ENCODE measurements at places on chromosomes 16 and 17.

DNA sequence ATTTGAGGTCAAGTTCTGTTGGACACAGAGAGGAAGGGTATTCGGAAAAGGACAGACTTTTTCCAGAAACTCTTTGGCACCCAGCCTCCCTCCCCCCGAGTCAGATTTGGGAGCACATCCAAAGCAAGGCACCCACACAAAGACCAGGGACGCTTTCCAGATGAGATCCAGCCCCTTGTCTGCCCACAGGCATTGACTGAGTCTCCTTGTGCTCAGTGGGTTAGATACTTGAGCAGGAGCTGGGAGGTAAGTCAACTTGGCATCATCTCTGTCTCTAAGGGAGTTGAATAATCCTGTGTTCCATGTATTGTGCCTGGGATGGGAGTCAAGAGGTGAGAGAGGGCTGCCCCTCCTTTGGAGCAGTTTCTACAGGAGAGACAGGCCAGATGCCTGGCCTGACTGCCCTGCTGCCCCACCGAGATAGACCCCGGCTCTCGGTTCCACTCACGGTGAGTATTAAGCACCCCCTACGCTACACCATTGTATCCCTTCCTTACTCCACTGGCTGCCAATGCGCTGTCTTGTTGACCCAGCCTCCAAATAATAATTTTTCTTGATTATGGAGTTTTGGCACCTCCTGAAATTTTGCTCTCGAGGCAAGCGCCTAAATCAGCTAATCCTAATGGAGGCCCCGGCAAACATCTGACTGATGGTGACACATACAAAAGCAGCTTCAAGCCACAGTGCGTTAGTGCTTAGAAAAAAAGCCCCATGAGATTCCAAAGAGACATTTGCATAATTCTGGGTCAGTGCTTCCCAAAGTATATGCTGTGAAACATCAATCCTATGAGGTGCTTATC, 29.6 kb upstream of the MAP3K14 start:
- DNase-seq: no peak

GRCh38 chr17:192666-193425, 11.4 kb upstream of the DOC2B start:
- no peak for DNase-seq

DNA sequence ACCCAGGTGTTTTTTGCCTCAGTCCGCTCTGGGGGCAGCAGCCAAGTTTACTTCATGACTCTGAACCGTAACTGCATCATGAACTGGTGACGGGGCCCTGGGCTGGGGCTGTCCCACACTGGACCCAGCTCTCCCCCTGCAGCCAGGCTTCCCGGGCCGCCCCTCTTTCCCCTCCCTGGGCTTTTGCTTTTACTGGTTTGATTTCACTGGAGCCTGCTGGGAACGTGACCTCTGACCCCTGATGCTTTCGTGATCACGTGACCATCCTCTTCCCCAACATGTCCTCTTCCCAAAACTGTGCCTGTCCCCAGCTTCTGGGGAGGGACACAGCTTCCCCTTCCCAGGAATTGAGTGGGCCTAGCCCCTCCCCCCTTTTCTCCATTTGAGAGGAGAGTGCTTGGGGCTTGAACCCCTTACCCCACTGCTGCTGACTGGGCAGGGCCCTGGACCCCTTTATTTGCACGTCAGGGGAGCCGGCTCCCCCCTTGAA, 2.1 kb upstream of the C17orf107 start:
- DNase-seq: no peak

DNA sequence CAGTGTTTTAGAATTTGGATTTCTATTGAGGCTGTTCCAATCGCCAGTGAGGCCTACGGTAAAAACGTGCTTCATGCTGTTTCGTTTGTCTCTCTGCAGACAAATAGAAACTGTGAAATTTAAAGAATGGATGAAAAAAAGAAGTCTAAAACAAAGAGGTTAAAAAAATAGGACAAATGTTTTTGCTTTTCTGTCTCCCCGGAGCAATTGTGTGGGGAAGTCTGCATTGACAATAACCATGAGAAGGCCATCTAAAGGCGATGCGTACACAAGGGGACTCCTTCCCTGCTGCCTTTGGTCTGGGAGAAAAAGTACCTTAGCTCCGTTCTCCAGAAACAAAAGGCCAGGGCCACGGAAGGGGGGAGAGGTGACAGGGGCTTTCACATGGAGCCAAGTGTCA, 4.6 kb upstream of the ZFHX3 start:
- DNase-seq: no peak

GRCh38 chr16:78437352-78437968, 338.0 kb downstream of the WWOX start:
- DNase-seq: peak; percentile 51

- peak; percentile 26 for DNase-seq
Measured at GRCh38 chr17:81514739-81515529, 2.3 kb upstream of the ACTG1 start.

GRCh38 chr16:78972006-78972405, 628.5 kb downstream of the MAF start:
- DNase-seq: no peak

- no peak for DNase-seq
Measured at GRCh38 chr16:73864868-73865267, 431.7 kb upstream of the PSMD7 start.

- no peak for DNase-seq
Measured at GRCh38 chr16:12061336-12062055, 85.0 kb downstream of the SNX29 start.

DNA sequence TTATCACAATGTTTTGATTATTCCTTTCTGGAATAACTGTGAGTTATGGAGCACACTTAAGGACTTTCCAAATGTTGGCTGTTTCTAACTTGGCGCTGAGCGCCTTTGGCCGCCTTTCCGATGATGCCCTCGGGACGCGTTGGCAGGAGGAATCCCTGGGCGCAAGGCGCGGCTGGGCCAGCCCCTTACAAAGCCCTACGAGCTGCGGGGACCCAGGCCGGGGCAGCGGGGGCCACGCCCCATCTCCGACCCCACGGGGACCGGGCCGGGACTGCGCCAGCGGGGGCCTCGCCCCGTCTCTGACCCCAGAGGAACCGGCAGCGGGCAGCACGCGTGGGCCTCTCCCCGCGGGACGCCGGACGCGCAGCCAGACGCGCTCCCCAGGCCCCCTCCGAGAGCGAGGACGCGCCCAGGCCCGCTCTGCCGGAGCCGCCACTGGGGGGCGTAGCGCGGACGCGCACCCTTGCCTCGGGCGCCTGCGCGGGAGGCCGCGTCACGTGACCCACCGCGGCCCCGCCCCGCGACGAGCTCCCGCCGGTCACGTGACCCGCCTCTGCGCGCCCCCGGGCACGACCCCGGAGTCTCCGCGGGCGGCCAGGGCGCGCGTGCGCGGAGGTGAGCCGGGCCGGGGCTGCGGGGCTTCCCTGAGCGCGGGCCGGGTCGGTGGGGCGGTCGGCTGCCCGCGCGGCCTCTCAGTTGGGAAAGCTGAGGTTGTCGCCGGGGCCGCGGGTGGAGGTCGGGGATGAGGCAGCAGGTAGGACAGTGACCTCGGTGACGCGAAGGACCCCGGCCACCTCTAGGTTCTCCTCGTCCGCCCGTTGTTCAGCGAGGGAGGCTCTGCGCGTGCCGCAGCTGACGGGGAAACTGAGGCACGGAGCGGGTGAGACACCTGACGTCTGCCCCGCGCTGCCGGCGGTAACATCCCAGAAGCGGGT, at the start of gene GAA:
Gene GAA (plus strand): TSS at position 571 of the 935 bp plus-strand sequence. CDS start 3,006 bp downstream, outside the sequence.
- peak; percentile 97 for DNase-seq

DNA sequence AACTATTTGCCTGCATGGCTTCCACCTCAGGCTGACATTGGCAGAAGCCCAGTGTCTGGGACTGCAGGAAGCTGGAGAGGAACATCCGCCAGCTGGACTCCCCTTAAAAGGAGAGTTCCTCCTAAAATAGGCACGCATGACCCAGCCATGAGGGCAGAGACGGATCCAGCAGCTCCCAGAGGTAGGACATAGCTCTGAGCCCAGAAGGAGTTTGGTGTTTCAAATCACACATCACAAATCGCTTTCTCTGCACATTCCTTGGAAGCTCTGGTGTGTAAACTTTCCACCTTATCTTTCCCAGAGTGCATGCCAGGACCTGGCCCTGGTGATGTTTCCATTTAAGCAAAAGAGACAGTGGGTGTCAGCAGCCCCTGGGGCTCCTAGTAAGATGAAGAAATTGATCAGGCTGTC, 231.1 kb upstream of the CDH5 start:
- DNase-seq: no peak

- no peak for DNase-seq
Measured at GRCh38 chr17:78934681-78935418, 9.7 kb upstream of the TIMP2 start.

DNA sequence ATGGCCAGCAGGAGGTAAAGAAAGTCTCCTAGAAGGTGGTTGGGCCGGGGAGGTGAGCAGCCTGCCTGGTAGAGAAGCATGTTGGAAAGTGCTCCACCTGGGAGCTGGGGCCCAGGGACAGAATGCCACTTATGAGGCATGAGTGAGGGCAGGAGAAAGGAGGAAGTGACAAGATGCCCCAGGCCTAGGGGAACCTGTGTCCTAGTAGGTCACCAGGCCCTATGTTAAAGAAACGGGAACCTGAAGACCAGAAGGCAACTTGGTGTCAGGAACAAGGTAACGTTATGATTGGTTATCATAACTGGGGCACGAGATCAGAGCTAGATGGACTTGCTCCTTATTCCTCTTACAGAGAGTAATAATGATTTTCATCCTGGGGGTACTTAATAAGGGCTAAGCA, 34.3 kb downstream of the PITPNC1 start:
- no peak for DNase-seq

DNA sequence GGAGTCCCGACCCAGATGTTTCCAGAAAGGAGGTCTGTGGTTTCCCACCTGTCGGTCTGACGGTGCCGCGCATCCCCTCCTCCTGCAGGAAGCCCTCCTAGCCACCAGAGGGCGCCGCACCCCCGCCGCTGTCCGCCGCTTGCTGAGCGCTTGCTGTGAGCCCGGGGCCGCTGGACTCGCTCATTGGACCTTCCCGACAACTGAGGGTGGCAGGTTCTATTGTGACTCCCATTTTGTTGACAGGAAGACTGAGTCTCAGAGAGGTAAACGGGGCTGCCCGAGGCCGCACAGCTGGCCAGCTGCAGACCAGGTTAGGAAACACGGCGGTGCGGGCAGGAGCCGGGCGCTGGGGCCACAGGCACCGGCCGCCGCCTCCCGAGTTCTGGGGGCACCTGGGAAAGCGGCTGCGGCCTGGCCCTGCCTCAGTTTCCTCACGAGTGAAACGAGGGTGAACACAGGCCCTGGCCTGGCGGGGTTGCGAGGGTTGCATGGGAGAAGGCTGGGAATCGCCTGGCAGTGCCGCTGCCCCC, 191.1 kb upstream of the CIBAR2 start:
- DNase-seq: peak; percentile 92

DNA sequence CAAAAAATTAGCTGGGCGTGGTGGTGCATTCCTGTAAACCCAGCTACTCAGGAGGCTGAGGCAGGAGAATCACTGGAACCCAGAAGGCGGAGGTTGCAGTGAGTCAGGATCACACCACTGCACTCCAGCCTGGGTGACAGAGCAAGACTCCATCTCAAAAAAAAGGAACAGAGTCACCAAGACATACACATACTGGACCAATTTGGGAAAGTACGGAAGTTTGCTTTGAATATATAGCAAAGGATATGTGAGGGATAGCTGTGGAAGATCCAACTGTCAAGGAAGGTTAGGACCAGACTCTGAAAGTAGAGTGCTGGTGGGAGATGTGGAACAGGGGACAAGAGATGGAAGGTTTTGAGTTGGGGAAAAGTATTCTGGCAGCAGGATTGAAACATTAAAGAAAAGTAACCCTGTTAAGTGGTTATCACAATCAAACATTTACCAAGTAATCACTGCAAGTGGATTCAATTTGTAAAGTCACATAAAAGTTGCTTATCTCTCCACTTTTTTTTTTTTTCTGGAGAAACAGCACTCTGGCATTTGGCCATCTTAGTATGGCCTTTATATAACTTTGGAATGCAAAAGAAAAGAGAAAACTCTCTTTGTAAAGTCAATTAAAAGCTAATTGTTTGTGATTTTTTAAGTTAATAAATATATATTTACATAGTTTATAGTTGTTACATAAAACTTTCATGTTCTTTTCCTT, 259.4 kb upstream of the TBX2 start:
- no peak for DNase-seq

GRCh38 chr17:38320482-38320881, 23.3 kb downstream of the GPR179 start:
- no peak for DNase-seq

GRCh38 chr17:14297161-14297851, 3.6 kb upstream of the HS3ST3B1 start:
- no peak for DNase-seq

DNA sequence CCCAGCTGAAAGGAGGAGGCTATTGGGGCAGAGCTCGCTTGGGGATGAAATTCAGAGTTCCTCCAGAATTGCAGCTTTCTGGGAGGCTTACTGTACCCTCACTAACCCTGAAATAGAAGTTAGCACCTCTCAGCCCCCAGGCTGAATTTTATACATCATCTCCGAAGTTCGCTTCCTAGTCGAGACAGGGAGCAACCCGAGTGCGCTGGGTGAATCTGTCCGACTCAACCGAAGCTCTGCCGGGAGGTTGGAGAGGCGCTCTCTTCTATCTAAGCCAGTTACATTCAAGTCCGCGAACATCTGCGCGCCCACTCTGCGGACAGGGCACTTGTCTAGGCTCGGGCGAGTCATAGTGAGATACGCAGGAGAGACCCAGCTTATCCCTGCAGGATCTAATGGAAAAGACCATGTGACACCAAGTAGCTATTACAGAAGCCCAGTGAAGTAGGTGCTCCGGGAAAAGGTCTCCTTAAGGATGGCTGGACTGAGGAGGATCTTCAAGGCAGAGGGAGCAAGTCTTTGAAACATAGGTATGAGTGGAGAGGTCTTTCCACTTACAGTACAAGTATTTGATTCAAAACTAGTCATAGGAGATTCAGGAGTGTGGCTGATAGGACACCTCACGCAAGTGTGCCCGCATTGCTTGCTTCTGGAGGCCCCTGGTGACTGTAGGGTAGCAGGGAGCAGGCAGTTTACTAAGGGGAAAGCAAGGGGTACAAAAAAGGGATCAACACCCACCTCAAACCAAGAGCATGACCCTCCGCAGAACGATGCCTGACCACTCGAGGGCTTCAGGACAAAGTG, 646 bp upstream of the HES7 start:
- DNase-seq: no peak

DNA sequence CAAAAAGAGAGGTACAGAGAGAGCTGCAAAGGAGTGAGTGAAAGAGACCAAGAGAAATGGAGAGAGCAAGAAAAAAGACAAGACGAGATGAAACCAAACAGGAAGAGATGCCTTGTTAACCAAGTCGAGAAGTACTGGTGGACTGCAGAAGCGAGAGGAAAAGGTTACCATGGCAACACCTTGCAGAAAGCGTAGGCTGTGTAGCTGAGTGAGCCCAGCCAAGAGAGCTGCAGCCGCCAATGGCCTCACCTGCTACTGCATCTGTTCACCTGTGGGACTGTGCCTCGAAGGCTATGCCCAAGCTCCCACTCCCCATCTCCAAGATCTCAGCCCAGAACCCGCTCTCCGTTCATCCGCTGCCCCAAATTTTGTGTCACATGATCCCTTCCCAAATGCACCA, 161.3 kb downstream of the SLC39A11 start:
- DNase-seq: no peak

GRCh38 chr17:68656666-68657065, 55.5 kb upstream of the FAM20A start:
- DNase-seq: no peak

GRCh38 chr17:29219378-29220047, 27.1 kb upstream of the CRYBA1 start:
- DNase-seq: peak; percentile 91
